ENCODE measurements at places on chromosomes 1 and 21.
A peak's percentile ranks its signal among the peaks of the same experiment; 100 is the strongest.

DNA sequence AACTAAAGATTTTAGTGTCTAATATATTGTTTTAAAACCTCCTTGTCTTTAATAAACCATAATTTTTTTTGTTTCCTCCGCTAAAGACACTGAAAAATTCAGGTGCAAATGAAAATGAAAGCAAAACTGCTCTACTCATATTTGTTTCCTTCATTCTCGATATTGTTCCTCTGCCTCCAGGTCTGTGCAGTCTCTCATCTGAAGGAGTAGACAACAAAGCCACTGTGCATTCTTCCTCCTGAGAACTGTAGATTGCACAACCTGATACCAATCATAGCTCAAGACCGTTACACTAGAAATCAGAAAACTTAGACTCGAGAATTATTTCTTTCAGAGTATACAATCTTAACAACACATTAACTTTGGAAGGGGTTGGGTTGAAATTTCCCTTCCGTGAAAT is 373.1 kb upstream of the CXADR start:
- DNase-seq, result no peak

DNA sequence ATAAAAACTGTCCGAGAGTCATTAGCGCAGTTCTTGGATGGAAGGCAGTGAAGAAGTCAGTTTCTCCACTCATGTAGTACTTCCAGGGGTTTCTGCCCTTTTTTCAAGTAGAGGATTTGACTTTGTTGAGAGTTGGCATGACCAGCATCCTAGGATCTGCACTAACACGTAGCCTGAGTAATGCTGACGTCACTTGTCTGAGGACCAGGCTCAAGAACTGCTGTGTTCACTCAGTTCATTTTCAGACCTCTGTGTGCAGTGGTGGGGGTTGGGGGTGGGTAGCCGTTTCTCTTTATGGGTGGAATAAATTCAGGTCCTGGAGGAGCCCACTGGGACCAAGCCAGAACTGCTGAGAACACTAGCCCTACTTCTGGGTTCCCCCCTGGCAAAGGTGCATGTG is 53.3 kb downstream of the MRPS6 start:
- no peak for DNase-seq

- DNase-seq, result no peak
These were observed 5.0 kb upstream of the PMVK start for GRCh38 chr1:154941333-154942013.

- no peak for DNase-seq
These were observed 34.6 kb upstream of the KANK4 start for GRCh38 chr1:62353853-62354252.

- no peak for DNase-seq
These were observed 21.7 kb upstream of the TUT4 start for GRCh38 chr1:52574594-52574993.

GRCh38 chr1:199931666-199932377 is 95.7 kb upstream of the NR5A2 start:
- no peak for DNase-seq

DNA sequence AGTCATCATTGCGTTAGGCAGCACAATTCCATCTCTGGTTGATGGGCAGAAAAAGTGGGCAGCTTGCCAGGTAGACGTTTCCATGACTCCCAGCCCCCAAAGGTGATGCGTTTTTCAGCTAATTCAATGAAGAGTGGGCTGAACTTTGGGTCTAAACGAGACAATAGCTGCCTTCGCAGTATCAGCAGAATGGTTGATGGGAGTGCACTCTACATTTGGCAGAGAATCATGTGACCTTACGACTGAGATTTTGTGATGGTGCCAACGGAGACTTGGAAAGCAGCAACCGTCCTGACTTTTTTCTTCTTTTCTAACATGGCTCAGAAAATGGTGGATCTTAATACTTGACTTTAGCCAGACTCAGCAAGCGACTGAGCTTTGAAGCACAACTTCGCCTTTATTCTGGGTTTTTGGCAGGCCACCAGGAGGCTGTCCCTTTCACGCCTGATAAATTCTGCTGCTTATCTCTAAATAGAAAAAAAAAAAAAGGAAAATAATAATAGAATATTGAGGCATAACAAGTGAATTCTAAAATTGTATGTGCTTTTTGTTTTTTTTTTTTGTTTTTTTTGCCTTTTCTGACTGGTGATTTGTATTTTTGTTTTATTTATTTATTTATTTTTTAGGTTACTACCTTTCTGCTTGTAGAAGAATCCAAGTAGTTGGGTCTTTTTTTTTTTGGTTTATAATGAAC is 804.8 kb downstream of the USP25 start:
- no peak for DNase-seq

GRCh38 chr1:246383239-246383589 is 123.9 kb downstream of the SMYD3 start:
- no peak for DNase-seq

DNA sequence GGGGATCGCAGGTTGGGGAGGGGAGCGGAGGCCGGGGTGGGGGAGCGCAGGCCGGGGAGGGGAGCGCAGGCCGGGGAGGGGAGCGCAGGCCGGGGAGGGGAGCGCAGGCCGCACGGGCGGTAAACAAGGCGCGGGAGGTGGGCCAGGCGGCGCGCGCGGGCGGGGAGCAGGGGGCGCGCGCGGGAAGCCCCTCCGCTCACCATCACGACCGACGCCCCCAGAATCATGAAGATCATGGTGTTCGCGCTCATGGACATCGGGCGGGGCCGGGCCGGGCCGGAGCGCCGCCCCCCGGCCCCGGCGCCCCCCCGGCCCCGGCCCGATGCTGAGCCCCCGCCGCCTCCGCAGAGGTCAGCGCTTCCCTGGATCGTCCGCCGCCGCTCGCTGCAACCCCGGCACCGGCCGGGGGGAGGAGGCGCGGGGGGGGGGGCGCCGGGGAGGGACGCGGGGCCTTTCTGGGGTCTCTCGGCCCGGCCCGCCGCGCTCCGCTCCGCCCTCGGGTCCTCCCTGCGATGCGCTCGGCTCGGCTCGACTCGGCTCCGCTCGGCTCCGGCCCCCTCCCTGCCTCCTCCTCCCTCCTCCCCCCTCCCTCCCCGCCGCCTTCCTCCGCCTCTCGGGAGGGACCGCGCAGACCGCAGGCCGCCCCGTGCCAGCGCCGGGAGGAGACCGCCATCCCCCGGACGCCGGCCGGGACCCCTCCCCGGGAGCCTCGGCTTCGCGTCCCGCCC is at the start of gene TMEM240:
TMEM240 (minus strand) TSS at position 535 of the 728 bp plus-strand sequence; CDS start at position 257, 278 bp downstream.
- DNase-seq, result peak; percentile 79

- DNase-seq, result peak; percentile 81
These were observed 4.5 kb downstream of the MROH7 start for GRCh38 chr1:54645806-54646676.

DNA sequence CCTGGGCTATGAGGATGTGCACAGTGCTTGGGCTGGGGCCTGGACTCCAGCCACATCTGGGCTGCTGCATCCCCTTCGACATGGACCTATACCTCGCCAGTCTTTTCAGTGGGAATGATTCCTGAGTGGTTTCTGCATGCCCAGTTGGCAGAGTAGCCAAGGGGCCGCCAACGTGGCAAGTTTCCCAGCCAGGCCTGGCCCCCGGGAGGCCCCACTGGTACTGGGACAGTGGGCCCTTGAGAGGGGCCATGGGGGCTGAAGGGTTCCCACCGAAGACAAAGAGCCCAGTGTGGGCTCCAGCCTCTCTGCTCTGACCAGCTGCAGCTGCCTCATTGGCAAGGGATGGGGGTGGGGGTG is 15.4 kb downstream of the RAP1GAP start:
- no peak for DNase-seq

GRCh38 chr1:41789661-41790330 is 128.9 kb downstream of the HIVEP3 start:
- DNase-seq, result no peak

GRCh38 chr1:29363536-29363935 is 127.2 kb downstream of the PTPRU start:
- peak; percentile 44 for DNase-seq

- no peak for DNase-seq
These were observed 28.5 kb downstream of the SLC16A1 start for GRCh38 chr1:112927462-112927990.

- peak; percentile 28 for DNase-seq
These were observed 120.2 kb downstream of the GLIS1 start for GRCh38 chr1:53618500-53619366.

DNA sequence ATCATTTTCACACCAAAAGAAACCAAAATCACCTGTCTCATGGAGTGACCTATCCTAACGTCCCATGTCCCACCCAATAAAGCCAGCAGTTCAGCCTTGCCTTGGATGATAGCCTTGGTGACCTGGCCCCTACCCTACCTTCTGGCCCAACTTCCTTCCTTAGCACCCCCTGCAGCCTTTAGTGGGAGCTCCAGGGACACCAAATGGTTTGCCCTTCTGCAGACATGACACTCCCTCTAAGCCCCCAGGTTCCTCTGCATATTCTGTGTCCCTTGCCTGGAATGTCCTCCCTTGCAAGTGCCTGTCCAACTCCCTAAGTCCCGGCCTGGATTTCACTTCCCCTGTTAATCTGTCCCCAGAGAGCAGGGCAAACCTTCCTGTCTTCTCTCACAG is 2.2 kb downstream of the SLFNL1 start:
- no peak for DNase-seq

- no peak for DNase-seq
These were observed 124.7 kb downstream of the SYF2 start for GRCh38 chr1:25107643-25108010.

DNA sequence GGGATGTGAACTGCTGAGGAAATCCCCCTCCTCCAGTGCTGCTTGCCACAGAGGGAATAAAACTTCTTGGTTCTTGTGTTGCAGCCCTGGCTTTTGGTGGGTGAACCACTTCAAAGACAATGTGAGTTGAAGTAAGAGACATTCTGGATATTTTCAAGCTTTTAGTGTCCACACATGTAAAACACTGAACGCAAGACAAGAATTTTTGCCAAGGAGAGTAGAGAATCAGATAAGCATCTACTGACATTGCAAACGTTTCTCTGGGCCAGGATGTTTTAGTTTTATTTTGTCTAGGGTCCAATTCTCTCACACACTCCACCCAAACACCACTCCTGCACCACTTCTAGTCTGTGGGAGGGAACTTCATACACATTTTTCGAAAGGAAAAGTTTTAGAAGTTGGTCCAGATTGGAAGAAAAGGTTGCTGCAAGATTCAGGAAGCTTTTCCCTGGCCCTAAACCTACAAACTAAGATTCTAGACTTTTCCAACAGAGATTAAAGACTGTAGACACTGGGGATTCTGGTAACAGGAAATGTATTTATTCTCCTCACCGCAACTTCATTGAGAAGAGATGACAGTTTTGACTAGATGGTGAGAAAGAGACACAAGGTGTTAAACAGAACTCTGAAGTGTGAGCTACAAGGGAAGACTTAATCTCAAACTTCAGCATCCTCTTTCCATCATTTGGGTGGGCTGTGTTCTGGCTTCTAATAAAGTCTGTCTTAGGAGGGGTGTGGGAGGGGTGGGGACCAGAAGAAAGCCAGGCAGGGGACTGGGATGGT is 16.1 kb downstream of the FASLG start:
- DNase-seq, result no peak

GRCh38 chr1:39926343-39926793 is 24.7 kb upstream of the MYCL start:
- no peak for DNase-seq

- no peak for DNase-seq
These were observed 88.4 kb downstream of the NID1 start for GRCh38 chr1:235976490-235976889.

Measured in ascending aorta (tissue), 2 donors.